CD4-positive, alpha-beta T cell treated with Interleukin-1 beta for 1 hour (primary cell): ENCODE measurements at places on chromosomes 4 and X.

DNA sequence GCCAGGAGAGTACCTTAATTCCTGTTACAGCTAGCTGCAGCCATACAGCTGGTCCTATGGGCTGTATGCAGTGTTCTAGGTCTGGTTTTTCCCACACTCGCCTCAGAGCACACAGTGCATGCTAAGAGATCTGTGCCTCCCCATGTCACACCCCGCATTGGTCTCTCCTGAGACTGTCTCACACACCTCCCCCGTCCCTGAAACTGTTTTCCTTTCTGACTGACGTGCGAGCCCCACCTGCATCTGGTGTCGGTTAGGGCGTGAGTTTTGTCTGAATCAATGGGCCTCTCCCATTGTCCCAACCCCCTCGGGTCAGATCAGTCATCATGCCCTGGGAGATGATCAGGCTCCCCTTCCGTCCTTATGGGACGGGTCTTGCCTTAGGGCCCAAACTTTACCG lies 3.4 kb upstream of the UGT8 start:
- DNase-seq, result no peak

- DNase-seq, result no peak
Observed at GRCh38 chr4:176238826-176239225, 30.2 kb downstream of the ASB5 start.

GRCh38 chr4:22947851-22948250 lies 255.1 kb downstream of the GBA3 start:
- no peak for DNase-seq

DNA sequence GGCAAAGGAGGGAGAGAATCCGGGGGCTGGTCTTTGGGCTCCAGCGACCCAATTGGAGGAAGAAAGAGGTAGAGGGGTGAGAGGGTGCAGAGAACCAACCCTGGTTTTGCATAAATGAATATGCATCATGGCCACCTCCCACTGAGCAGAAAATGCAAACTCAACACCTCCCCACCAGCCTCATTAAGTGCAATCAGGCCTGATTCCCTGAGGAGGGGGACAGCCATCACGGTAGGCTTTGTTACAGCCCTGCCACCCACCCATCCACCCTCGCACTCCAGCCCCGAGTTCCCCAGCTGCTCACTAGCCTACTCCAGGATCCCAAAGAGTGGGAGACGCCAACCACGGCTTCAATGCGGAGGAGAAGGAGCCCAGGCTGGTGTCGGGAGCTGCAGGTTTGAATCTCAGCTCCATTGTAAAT lies 48.3 kb upstream of the MAN2B2 start:
- DNase-seq, result no peak

GRCh38 chr4:11710453-11711093 lies 281.9 kb upstream of the HS3ST1 start:
- no peak for DNase-seq

DNA sequence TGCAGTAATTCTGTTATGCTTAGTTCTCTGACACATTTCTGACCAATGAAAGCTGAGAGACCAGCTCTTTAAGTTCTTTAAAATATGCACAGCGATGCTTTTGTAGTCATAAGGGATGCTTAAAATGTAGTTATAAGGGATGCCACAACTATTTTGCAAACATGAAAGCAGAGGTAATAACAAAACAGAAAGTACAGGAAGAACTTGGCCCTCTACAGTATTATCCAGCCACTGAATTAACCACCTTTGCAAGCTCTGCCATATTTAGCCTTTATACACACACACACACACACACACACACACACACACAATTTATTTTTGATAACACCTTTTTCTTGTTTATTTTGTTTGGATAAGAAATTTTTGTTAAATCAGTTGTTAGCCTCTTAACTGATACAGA lies 590.0 kb downstream of the FAT4 start:
- no peak for DNase-seq

DNA sequence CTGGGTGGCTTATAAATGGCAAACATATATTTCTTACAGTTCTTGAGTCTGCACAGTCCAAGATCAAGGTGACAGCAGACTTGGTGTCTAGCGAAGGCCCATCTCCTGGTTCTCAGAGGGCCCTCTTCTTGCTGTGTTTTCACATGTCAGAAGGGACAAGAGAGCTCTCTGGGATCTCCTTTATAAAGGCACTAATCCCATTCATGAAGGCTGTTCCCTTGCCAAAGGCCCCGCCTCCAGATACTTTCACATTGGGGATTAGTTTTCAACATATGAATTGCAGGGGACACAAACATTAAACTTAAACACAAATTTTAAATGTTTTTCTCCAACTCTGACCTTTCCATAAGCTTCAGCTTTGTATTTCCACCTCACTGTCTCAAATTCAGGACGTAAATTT lies 1135.0 kb upstream of the TENM3 start:
- no peak for DNase-seq

- DNase-seq, result no peak
Observed at GRCh38 chr4:114827651-114828050, 229.0 kb downstream of the UGT8 start.

GRCh38 chr4:36872679-36873078 lies 371.9 kb upstream of the NWD2 start:
- DNase-seq, result no peak

GRCh38 chrX:103883533-103883932 lies 51.5 kb upstream of the RAB9B start:
- no peak for DNase-seq

DNA sequence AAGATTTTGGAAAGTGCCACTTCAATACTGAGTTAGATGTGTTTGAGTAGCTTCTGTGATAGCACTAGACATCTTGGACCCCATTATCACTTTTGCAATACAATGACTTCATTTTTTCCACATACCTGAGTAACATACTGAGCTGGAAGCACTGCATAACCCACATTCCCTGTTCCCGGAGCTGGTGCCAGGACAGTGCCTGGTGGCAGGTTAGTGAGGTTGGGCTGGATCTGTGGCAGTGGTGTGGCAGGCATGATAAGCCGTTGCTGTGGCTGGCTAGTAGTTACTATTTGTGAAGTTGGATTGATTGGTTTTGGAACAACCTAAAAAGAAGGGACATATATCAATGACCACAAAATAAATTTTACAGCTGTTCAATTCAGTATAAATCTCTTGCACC lies 38.9 kb downstream of the THAP9 start:
- DNase-seq, result no peak

- no peak for DNase-seq
Observed at GRCh38 chr4:182343453-182343852, 100.3 kb downstream of the TENM3 start.

GRCh38 chr4:76882630-76883029 lies 15.3 kb downstream of the SOWAHB start:
- DNase-seq, result no peak

- DNase-seq, result peak; percentile 48
Observed at GRCh38 chr4:37758226-37758625, 68.3 kb upstream of the PGM2 start.

GRCh38 chrX:140298960-140299825 lies 205.7 kb downstream of the SOX3 start:
- no peak for DNase-seq

- no peak for DNase-seq
Observed at GRCh38 chr4:154389148-154389547, 102.5 kb downstream of the DCHS2 start.

DNA sequence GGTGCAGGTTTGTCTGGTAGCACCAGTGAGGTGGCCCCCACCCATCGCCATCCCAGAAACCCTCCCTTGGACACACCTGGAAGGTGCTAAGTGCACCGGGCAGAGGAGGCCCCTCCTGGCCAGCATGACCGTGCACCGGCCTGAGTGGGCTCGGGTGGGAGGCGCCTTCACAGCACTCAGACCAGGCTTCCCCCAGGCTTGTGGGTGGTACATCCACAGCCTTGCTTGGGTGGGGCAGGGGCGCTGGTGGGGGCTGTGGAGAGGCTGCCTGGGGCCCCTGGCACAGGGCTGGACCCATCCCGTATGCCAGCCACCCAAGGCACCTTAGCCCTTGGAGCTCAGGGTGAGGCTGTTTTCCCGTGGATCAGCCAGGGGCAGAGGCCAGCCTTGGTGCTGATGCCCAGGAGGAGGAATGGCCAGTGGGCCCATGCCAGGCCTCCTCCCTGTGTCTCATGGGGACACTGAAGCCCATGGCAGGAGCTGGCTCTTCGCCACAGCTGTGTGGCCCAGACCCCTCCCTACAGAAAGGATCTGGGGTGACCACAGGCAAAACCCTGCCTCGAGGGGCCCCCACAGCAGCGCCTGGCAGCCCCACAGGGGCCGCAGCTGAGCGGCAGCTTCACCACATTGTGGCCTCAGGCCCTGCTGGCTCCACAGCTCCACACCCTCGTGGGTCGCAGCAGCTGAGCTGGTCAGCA lies 21.4 kb downstream of the NKX1-1 start:
- DNase-seq, result no peak

DNA sequence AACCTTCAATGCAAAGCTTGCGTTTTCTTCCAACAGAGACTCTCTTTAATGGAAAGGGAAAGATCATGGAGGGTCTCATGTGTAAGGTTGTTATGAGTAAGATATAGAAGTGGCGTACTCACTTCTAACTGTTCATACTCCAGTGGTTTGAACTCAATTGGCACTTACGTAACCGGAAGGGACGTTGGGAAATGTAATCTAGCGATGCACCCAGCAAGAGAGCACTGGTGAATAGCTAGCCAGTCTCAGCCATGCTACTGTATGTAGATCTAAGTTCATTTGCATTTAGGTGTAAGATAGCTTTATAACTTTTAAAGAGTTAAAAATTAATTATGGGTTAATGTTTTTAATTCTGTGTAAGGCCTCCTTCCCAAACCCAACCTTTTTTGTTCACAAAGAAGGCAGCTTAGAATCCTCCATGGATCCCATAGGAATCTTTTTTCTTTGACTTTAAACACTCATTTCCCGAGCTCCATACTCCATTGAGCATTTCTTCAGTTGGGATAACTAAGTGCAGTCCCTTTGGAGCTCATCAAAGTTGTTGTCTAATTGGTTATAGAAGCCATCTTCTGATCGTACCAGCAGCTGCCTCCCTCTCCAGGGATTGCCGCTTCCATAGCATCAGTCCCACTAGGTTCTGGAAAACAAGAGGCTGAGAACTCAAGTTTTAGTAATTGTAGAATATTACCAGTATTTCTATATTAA lies 191.1 kb downstream of the RAPGEF2 start:
- no peak for DNase-seq

DNA sequence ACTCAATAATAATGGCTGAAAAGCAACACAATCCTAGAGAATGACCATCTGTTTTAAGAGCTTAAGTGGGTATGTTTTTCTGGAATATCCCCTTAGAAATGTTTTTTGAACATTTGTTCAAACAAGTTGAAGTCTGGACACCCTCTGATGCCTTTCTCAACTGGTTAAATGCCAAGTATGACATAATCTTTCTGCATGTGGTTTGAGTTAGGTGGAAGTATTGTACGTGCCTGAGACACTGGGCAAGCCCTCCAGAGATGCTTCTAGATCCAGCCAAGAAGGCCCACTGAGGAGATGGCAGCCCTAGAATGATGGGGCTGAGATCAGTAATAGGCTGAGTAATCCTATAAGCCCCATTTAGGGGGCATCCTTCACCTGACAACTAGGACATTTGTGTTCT lies 493.1 kb downstream of the MAGEE1 start:
- DNase-seq, result no peak

GRCh38 chrX:107646735-107647134 lies 18.4 kb downstream of the PRPS1 start:
- DNase-seq, result no peak

DNA sequence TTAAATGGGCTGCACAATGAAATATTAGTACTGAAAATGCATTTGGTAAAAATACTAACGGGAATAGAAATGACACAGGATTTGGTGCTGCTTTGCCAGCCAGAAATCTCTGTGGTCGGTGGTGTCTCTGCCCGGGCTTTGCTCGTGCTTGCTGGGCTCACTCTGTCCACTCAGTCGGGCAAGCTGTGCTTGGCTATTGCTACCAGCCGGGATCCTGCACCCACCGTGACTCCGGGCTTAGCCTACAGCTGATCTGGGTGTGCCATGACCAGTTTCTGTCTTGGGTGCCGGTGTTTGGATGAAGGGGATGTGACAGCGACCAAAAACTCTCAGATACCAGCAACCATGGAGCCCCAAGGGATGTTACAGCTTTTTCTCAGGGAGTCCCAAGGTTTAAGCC lies 487.7 kb downstream of the TECRL start:
- DNase-seq, result no peak

GRCh38 chrX:119762718-119763117 lies 4.3 kb downstream of the SOWAHD start:
- no peak for DNase-seq

GRCh38 chr4:128684016-128684415 lies 125.5 kb upstream of the JADE1 start:
- DNase-seq, result no peak

DNA sequence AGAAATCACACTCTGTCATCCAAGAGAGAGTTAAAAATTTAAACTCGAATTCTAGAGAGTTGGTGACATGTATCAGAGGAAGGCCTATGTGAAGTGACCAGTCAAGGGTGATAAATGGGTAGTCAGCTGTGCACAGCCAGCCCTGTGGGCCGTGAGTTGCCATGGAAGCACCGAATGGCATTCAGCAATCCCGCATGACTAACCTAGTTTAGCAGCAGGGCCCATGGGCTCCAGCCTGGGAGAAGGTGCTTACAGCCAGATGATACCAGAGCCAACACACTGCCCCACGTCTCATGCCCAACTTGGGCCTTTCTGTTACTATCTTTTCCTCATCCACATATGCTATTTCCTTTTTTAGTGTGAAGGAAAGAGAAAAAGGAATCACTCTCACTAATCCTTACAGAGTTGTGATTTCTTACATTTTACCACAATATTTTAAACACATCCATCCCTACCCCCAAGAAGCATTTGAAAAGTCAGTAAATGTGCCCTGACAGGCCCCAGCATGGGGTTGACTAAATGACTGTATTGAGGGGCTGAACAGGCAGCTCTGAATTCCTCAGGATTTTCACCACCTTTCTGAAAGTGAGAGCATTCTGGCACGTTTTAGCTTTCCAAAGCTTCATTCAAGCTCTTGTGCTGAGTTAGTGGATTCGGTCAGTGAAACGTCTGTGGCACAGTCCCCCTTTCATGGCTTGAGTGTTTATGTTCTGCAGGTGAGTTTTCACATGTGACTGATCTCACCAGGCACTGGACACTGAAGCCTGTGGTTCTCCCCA lies 104.2 kb downstream of the AFF1 start:
- no peak for DNase-seq

GRCh38 chr4:70678383-70678999 lies 9.8 kb upstream of the UTP3 start:
- no peak for DNase-seq

DNA sequence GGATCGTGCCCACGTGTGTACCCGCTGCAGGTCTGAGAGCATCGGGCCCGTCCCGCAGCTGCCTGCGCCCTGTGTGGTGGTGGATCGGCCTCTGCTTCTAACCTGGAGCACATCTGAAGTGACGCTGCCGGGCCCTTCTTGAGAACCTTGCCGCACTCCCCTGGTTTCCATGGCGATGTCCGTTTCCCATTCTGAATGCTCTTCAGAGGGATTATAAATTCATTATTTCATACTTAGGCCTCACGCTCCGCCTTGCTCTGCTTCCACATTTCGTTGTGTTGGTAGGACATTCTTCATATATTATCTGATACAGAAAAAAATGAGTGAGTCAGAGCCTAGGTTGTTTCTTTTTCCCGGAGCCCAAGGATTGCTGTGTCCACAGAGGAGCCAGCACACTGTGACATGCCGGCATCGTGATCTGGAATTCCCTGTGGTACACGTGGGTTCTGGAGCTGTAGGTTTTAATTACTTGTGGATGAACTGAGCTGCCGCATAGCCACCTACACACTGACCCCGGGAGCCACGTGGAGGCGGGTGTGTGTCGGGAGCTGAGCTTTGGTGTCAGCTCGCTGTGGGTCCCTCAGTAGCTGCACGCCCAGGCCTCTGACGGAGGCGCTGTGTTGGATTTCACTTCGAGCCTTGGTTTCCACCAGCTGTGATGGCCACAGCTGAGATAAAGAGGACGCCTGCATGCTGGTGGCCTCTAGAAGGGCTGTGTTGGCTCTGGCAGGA lies 63.4 kb downstream of the PSAPL1 start:
- DNase-seq, result no peak
